ENCODE measurements at places on chromosomes 13 and 19.

- H3K36me3 ChIP-seq = no peaks in the 10 kb centered on the region
- no peak overlapping the region for H3K4me3 ChIP-seq
- DNase-seq = no peak
- H3K27ac ChIP-seq = no peak overlapping the region
These were observed 9.1 kb downstream of the AP3D1 start for GRCh38 chr19:2142173-2142829.

DNA sequence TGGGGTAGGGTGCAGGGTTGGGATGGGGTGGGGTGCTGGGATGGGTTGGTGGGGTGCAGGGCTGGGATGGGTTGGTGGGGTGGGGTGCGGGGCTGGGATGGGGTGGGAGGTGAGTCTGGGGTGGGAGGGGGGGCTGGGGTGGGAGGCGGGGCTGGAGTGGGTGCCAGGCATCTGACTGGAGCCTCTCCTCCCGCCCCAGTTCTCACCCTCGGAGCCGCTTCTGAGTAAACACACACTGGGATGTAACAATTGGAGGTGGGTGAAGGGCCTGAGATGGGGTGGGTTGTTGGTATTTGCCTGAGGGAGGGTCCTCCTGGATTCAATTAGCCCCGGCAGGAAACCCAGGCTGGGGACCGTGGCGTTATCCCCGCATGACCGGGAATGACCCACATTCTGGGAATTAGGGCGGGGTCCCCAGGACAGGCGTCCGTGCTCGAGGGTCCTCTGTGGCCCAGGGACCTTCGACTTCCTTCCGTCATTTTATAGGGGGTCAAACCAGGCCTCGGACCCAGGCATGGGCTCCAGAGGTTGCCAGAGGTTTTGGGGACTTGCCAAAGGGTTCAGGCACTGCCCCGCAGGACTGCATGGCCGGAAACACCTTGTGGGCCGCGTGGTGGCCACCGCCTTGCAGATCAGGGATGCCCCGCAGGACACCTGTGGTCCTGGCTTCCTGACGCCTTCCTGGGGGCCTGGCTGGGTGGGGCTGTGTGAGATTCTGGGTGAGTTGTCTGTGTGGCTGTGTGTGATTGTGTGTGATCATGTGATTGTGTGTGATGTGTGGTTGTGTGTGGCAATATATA lies 1.4 kb downstream of the TMPRSS9 start:
- DNase-seq = no peak
- H3K27me3 ChIP-seq = peaks cover 7% of the 10 kb centered on the region
- no peaks in the 10 kb centered on the region for H3K36me3 ChIP-seq
- no peaks in the 10 kb centered on the region for H3K4me1 ChIP-seq
- H3K27ac ChIP-seq = no peak overlapping the region

DNA sequence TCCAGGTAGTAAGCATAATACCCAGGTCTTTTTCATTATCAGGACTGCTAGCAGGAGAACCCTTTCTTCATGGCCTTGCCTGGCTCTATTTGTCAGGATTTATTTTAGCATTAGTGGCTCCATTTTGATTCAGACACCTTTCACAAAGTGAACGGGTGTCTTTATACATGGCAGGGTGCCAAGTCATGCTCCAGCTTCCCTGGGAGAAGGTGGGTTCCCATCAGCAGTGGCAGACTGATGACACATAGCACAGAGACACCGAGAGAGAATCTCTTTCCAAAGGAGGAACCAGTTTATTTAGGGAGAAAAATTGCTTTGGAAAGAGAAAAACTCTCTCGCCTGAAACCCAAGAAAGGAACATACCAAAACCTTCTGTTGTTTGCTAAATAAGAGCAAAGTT lies 135.3 kb upstream of the TMTC4 start:
- H3K36me3 ChIP-seq = no peaks in the 10 kb centered on the region
- no peak for DNase-seq
- no peak overlapping the region for H3K4me3 ChIP-seq
- no peak overlapping the region for H3K27ac ChIP-seq

DNA sequence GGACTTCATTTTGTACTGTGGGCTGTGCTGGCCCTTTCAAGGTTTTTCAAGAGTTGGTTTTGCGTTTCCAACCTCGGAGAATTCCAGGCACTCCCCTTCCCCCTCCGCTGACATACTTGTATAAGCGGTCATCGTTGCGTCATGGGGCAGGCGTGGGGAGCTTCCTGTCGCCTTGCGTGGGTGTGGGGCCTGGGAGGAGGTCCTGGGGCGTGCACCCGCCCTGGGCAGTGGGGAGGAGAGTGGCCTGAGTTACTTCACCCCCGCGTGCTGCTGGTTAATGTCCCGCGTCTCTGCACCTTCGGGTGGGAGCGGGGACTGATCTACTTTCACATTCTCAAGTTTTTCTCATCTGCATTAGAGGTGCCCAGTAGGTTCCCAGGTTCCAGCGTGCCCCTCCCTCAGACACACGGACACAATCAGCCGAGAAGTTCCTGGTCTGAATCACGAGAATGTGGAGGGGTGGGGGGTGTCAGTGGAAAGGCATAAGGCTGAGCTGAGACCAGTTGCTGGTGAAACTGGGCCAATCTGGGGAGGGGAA lies 4.1 kb downstream of the IER2 start:
- H3K36me3 ChIP-seq = no peaks in the 10 kb centered on the region
- peaks cover 6% of the 10 kb centered on the region for H3K4me1 ChIP-seq
- peak overlapping the region; percentile 100 for H3K27ac ChIP-seq
- H3K27me3 ChIP-seq = no peaks in the 10 kb centered on the region
- peak; percentile 91 for DNase-seq

Data from prostate gland (tissue), 2 donors.